H4 (cell line): ENCODE measurements at places on chromosomes 7 and 10.

- DNase-seq: no peak
Measured at GRCh38 chr10:45395554-45395953, 21.5 kb downstream of the ALOX5 start.

- no peak for DNase-seq
Measured at GRCh38 chr7:78953090-78953489, 500.4 kb downstream of the MAGI2 start.

- no peak for DNase-seq
Measured at GRCh38 chr7:139777133-139777891, 486 bp downstream of the HIPK2 start.

GRCh38 chr7:2405601-2406345, 2.4 kb downstream of the CHST12 start:
- DNase-seq: no peak

DNA sequence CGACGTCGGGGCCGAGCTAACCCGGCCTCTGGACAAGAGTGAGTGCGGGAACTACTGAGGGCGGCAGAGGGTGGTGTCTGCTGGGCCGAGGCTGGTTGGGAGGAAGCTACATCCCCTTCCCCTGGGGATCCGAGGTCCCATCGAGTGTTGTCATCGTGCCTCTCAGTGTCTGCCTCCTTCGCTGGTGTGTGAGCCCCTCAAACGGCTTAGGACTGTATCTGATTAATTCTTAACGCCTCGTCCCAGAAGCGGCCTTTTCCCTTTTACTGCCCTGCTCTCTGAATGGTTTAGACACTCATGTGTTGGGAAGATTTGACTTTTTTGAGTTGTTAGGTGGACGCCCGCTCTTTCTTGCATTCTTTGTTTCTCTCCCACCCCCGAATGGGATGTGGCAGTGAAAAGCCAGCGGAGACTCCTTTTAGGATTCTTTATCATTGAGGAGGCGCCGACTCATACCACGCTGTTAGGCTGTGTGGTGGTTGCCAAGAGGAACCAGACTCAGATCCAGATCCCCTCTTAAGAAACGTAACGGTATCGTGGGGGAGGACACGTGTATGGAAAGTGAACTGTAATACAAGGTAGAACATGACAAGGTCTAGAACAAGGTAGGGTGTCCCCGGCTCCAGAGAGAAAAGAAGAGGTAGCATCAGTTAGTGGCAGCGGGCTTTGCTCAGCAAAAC, 631 bp downstream of the SUPV3L1 start:
- no peak for DNase-seq
